ENCODE measurements at places on chromosomes 16 and 17.
A peak's percentile ranks its signal among the peaks of the same experiment; 100 is the strongest.

GRCh38 chr16:75252049-75252864 lies 833 bp upstream of the BCAR1 start:
- no peak for DNase-seq

GRCh38 chr17:41429667-41430066 lies 5.3 kb upstream of the KRT37 start:
- no peak for DNase-seq

- DNase-seq, result no peak
Observed at GRCh38 chr16:89098767-89099430, 5.2 kb downstream of the ACSF3 start.

GRCh38 chr17:50050431-50051032 lies 5.4 kb upstream of the ITGA3 start:
- no peak for DNase-seq

GRCh38 chr16:4613636-4614570 lies 785 bp downstream of the UBALD1 start:
- DNase-seq, result peak; percentile 24

- DNase-seq, result no peak
Observed at GRCh38 chr17:280216-280615, 72.4 kb downstream of the RPH3AL start.

DNA sequence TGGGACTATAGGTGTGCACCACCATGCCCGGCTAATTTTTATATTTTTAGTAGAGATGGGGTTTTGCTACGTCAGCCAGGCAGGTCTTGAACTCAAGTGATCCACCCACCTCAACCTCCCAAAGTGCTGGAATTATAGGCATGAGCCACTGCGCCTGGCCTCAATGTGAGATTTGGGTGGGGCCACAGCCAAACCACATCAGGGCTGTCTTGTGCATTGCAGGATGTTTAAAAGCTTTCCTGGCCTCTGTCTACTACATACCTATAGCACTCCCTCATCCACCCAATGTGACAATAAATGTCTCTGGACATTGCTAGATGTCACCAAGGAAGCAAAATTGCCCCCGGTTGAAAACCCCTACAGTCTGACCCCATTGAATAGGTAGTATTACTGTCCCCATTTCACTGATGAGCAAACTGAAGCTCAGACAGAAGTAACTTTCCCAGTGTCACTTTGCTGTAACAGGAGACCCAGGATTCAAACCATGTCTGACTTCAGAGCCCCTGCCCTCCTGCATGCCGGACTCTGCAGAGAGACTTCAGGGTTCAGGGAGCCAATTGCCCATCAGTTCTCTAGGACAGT lies 3.6 kb upstream of the MAP3K14 start:
- no peak for DNase-seq

DNA sequence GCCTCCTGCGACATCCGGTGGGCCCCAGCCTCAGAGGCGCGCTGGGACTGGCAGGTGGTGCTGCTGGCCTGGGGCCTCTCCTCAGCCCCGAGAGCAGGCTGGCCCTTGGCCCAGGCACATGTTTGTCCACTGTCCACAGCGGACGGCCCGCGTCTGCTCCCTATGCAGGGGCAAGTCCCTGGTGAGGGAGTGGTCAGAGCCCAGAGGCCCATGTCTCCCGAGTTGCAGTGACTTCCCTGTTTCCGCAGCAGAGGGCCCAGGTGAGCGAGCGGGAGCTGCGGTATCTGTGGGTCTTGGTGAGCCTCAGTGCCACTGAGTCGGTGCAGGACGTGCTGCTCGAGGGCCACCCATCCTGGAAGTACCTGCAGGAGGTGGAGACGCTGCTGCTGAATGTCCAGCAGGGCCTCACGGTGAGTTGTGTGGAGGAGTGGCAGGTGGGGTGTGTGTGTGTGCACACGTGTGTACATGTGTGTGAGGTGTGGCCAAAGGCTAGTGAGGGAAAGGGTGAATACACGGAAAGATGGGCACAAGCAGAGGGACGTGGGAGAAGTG lies 10.4 kb downstream of the IL34 start:
- no peak for DNase-seq

GRCh38 chr17:66967837-66968543 lies 3.5 kb downstream of the CACNG4 start:
- no peak for DNase-seq

- no peak for DNase-seq
Observed at GRCh38 chr17:78323826-78324390, 36.0 kb downstream of the SOCS3 start.

DNA sequence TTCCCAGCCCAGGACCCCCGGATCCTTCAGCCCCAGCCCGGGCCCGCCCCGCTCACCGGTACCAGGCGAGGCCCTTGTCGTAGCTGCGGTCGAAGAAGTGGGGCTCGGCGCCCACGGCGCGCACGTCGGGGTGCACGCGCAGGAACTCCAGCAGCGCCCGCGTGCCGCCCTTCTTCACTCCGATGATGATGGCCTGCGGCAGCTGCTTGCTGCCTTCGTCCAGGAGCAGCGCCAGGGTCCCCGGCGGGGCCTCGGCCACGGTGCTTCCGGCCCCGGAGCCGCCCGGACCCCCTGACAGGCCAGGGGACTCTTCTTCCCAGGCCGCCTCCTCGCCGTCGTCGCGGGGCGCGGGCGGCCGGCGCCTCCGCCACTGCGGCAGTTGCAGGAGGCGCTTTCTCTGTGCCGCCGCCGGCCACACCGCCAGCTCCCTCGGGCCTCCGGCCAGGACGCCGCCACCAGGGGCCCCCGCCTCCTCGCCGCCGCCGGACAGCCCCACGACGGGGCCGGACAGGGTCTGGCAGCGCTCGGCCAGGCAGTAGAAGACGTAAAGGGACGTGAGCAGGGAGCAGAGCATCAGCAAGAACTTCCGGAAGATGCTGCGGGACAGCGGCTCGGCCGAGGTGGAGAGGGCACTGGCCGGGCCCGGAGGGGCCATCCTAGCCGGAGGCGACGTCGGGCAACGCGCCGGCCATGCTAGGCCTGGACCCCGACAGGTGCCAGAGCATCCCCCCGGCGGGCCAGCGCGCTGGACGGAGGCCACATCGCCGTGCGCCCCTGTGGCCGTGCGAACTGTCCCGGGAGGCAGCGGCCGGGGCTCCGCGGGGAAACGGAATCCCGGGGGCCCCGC lies 1.0 kb downstream of the HS3ST3A1 start:
- no peak for DNase-seq

- no peak for DNase-seq
Observed at GRCh38 chr16:84614968-84615813, 2.7 kb downstream of the COTL1 start.

GRCh38 chr17:32112416-32112815 lies 29.9 kb upstream of the RHOT1 start:
- no peak for DNase-seq

DNA sequence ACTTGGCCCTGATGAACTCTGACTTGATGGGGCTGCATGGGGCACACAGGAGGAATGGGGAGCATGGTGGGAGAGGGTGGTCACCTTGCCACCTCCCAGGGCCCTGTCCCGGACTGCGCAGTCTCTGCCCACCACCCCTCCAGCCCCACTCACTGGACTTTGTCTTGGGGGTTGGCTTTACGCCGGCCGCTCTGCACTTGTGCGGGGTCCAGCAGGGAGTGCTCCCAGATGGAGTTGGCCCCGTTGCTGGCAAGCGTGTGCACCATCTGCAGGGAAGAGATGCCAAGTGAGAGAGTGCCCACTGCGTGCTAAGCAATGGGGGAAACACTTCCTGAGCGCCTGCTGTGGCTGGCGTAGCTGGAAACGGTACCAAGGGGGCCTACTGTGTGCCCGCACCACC lies 6.7 kb downstream of the GIT1 start:
- no peak for DNase-seq

- DNase-seq, result no peak
Observed at GRCh38 chr17:1800240-1800639, 29.5 kb downstream of the SMYD4 start.

DNA sequence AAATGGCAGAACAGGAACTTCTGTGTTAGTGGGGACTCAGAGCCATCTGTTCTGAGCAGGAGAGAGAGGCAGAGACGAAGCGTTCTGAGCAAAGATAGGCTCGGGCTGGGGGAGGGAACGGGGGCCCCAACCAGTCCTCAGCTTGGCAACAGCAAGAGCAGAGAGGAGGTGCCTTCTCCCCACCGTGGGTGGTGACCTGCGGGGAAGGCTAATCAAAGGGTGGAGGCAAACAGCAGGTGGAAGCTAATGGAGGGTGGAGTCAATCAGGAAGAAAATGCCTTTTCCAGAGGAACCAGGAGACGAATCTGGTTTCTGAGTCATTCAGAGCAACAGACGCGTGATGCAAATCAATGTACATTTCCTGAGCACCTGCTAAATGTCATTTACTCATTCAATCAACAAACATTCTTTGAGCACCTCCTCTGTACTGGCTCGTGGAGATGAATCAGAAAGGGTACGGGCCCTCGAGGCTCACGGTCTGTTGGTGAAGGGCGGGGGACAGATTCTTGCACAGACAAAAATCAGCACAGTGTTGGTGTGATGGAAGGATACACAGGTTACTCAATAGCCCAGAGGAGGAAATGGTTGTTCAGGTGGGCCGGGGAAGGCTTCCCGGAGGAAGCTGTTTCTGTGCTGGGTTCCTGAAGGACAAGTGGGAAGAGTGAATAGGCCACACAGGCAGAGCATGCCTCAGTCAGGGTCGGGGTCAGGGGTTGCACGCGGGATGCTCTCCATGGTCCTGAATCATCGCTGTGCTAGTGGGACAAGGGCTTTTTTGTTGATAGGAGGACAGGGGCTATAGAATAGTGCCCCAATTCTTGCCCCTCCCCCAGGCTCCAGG lies 5.7 kb upstream of the SPNS2 start:
- DNase-seq, result no peak
